Adipocyte (in vitro differentiated cells): ENCODE measurements at places on chromosomes 6 and 20.

GRCh38 chr6:104226790-104227446 lies 632.8 kb downstream of the HACE1 start:
- DNase-seq: no peak

GRCh38 chr6:46356543-46356942 lies 134.7 kb downstream of the RCAN2 start:
- no peak for DNase-seq

DNA sequence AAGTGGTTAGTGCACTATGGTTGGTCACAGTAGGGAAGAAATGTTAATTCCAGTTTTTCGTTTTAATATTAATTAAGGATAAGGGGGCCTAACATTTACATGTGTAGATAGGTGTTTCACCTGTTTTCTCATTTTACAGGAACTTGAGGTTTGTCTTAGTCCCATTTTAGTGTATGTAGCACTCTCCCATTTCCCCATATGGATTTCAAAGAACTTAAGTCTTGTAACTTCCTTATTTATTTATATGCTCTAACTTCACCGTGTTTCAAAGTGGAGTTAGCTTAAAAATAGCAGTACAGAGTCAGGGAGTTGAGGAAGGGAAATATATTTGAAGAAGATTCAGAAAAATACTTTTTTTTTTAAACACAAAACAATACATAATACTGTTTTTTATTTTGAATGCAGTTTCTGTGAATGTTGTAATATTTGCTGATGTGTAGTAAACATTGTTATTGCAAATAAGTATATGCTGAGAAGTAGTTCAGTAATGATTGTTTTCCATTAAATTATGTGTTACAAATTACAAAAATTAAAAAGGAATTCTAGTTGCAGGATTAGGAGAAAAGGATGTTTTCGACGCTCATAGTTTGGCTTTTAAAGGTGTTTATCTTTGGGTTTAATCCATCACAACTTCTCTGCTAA lies 3.5 kb downstream of the SCAF8 start:
- DNase-seq: no peak

GRCh38 chr6:6191476-6191875 lies 129.0 kb downstream of the F13A1 start:
- DNase-seq: no peak

GRCh38 chr6:6758915-6759654 lies 170.6 kb downstream of the LY86 start:
- peak; percentile 68 for DNase-seq

DNA sequence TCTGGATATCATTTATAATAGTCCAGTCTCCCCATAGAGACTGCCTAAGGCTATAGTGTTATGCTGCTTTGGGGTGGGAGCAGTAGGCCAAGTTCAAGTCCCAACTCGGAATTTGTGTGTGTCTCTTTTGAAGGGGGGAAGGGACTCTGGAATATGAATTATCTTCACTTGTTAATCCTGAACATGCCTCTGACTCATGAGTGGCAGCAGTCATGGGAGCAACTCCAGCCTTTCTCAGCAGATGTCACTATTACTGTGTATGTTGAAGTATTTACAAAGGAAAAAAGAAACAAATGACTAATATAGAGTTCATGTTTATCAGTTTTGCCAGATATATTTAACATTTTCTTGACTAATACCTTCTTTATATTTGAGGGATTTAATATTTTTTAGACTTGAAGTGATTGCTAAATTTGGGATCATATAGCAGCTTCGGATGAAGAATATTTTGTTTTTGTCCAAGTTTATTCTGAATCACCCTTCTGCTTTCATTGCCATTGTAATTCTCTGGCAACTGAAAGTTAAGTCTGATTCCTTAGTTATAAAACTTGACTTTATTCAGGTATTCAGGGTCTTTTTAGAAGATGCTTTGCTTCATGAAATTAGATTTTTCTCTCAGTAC lies 23.4 kb downstream of the FAM217A start:
- peak; percentile 86 for DNase-seq

GRCh38 chr6:80144753-80145315 lies 38.4 kb downstream of the BCKDHB start:
- DNase-seq: no peak

GRCh38 chr20:8331740-8332412 lies 199.8 kb downstream of the PLCB1 start:
- peak; percentile 48 for DNase-seq

DNA sequence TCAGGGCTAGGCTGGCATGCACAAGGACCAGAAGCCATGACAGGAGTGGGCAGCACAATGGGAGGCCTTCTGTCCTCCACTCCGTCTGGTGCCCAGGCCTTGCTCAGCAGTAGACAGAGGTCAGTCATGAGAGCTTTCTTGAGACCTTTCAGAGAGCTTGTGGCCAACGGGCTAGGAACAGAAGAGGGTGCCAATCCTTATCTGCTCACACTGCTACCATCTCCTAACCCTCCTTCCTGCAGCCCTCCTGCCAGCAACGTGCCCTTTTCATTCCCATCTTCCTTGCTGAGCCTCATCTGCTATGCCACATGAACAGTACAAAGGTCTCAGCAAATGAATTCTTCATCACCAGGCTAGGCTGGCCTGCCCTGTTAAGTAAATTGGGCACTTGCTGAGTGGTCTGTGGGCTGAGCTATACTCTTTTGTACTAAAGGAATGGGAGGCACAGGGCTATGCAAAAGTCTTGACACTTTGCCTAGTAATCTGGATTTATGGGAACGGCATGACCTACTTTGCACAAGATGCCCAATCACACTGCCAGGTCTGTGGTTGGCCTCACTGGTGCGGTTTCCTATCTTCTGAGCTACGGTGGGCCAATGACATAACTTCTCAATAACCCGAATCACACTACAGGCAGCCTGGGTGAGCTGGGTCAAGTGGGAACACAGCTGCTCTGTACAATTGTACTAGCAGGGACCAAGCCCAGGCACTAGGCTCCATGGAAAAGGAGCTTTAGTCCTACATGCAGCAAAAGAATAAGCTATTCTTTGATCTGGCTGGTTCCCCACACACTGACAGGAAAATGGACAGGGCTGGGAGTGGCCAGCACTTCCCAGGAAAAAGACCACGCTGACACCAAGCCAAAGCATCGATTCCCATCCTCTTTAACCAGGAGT lies 47.8 kb downstream of the ELOVL5 start:
- DNase-seq: no peak

GRCh38 chr6:119620846-119621555 lies 271.4 kb upstream of the MAN1A1 start:
- DNase-seq: peak; percentile 85

GRCh38 chr20:34537651-34538050 lies 20.9 kb upstream of the MAP1LC3A start:
- DNase-seq: no peak
